ENCODE measurements at places on chromosomes 3 and 15.

DNA sequence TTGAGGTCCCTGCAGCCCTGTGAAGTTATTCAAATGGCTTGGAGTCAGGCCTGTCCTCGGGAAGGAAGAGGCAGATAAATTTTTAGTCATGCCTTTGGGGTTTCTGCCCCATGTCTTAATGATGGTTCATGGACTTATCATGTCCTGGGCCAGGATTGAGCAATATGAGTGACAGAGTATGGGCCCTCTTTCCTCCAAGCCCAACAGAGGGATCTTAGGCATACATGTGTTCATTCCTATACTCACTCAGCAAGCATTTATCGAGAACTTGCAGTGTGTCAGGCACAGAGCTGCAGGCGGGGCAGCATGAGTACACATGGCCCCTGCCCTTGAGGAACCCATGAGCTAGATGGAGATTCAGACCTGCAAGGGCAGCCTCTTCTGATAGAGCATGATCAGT, 6.2 kb downstream of the ESYT3 start:
- no peak overlapping the region for H3K4me3 ChIP-seq
- no peak overlapping the region for H3K27ac ChIP-seq
- no peaks in the 10 kb centered on the region for H3K36me3 ChIP-seq

DNA sequence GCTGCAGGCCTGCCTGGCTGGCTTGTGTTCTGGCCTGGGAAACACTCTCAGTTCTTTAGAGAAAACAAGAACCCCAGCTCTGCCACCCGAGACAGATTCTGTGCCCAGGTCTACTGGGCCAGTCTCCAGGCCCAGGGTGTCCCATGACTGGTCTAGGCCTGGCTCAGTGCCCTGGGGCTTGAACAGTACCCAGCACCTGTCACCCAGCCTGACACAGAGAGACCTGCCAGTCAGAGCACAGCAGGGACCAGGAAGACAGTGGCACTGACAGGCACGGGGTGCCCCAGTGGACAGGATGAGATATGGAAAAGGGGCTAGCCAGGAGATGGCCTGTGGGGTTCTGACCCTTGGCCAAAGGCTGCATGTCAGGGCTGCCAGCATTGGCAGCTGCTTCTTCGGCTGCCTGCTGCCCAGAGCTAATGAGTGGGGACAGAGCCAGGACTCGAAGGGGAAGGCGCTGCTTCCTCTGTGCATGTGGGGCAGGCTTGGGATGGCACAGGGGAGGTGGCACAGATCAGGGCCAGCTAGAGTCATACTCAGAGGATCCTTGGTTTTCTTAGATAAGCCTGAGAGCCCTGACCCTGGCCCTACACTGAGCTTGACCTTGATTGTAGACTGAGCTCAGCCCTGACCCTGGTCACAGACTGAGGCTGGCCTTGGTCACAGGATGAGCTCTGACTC, 15.1 kb downstream of the CCDC33 start:
- no peak overlapping the region for H3K27ac ChIP-seq
- no peak for DNase-seq
- no peak overlapping the region for H3K4me3 ChIP-seq

DNA sequence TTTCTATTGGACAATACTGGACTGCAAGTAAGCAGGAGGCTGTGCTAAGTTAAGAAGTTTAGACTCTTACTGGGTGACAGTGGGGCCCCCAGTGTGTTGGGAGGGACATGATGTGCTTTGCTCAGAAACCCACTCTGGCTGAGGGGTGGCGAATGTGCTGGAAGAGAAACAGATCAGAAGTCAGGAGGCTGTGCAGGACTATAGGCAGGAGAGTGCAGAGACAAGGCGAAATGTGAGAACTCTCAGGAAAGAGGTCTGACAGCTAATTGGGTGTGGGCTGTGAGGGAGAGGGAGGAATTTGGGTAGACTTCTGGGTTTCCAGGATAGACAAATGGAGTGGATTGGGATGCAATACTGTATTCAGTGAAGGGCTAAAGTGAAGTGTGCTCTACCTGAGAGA, 12.0 kb downstream of the SLC24A1 start:
- no peak overlapping the region for H3K27ac ChIP-seq
- no peaks in the 10 kb centered on the region for H3K36me3 ChIP-seq
- no peaks in the 10 kb centered on the region for H3K27me3 ChIP-seq
- peaks cover 4% of the 10 kb centered on the region for H3K4me1 ChIP-seq

GRCh38 chr3:146739203-146739671, 134.1 kb upstream of the PLSCR5 start:
- DNase-seq: no peak
- H3K27me3 ChIP-seq: no peaks in the 10 kb centered on the region
- H3K4me1 ChIP-seq: no peaks in the 10 kb centered on the region
- no peak overlapping the region for H3K4me3 ChIP-seq
- no peaks in the 10 kb centered on the region for H3K36me3 ChIP-seq

GRCh38 chr15:77739591-77740378, 107.1 kb upstream of the LINGO1 start:
- no peak overlapping the region for H3K27ac ChIP-seq
- H3K27me3 ChIP-seq: peaks cover 9% of the 10 kb centered on the region
- no peak overlapping the region for H3K4me3 ChIP-seq
- no peak for DNase-seq
- no peaks in the 10 kb centered on the region for H3K4me1 ChIP-seq
- no peaks in the 10 kb centered on the region for H3K36me3 ChIP-seq

DNA sequence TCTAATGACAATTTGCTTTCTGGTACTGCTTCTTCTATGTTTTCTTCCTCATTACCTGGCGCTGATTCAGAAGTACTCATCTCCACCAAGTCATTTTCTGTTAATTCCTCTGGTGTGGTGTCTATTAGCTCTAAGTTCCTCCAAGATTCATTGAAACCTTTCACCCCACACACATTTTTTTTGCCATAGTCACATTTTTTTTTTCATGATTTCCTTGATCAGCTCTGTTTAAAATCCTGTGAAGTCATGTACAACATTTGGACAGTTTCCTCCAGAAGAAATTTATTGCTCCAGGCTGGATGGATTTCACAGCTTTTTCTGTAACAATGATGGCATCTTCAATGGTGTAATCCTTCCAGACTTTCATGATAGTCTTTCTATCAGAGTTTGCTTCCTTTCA, 243.2 kb upstream of the VEPH1 start:
- H3K36me3 ChIP-seq: no peaks in the 10 kb centered on the region
- H3K4me3 ChIP-seq: no peak overlapping the region
- no peaks in the 10 kb centered on the region for H3K27me3 ChIP-seq

DNA sequence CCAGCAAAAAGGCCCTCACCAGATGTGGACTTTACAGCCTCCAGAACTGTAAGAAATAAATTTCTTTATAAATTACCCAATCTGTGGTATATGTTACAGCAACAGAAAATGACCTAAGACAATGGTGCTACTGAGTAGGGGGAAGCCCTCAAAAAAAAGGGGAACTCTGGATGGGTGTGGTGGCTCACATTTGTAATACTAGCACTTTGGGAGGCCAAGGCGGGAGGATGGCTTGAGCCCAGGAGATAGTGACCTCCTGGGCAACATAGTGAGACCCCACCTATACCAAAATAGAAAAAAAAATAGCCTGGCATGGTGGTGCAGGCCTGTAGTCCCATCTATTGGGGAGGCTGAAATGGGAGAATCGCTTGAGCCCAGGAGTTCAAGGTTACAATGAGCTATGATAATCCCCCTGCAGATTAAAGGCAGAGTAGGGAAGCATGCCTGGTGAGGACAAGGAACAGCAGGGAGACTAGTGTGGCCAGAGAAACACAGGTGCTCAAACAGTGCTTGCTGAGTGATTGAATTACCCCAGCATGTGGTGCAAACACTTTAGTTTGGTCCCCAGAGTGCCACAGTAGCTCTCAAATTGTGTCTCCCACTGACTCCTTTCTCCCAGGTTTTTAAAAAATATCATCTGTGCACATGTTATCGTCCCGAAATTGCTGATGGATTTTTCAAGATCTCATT, 13.9 kb upstream of the USP3 start:
- H3K27me3 ChIP-seq: no peaks in the 10 kb centered on the region
- peak overlapping the region; percentile 39 for H3K27ac ChIP-seq

DNA sequence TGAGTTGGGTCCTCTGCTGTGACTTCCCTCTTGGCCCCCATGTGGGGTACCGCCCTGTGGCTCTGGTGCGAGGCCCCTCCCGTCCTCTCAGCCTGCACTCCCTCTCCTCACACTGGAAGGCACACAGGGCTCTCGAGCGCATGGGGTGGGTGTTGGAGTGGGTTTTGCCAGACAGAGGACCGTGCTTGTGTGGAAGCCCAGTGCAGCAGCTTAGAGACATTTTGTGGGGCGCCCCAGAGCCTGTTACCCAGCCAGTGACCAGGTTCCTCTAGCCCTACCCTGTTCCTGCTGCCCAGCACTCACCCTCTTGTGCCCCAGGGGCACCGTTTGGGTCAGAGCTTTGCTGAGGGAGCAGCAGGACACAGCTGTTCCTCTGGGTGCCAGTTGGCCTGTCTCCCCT, 9.9 kb downstream of the PLXNA1 start:
- peaks cover 5% of the 10 kb centered on the region for H3K4me1 ChIP-seq
- DNase-seq: no peak
